Stimulated activated CD8-positive, alpha-beta memory T cell treated with anti-CD3 and anti-CD28 coated beads, Interleukin-7, amount 100 ng/mL, for 48 hours (primary cell): ENCODE measurements at places on chromosomes 16 and 17.

GRCh38 chr16:86927699-86928098 is 349.4 kb downstream of the FOXL1 start:
- no peak for DNase-seq

DNA sequence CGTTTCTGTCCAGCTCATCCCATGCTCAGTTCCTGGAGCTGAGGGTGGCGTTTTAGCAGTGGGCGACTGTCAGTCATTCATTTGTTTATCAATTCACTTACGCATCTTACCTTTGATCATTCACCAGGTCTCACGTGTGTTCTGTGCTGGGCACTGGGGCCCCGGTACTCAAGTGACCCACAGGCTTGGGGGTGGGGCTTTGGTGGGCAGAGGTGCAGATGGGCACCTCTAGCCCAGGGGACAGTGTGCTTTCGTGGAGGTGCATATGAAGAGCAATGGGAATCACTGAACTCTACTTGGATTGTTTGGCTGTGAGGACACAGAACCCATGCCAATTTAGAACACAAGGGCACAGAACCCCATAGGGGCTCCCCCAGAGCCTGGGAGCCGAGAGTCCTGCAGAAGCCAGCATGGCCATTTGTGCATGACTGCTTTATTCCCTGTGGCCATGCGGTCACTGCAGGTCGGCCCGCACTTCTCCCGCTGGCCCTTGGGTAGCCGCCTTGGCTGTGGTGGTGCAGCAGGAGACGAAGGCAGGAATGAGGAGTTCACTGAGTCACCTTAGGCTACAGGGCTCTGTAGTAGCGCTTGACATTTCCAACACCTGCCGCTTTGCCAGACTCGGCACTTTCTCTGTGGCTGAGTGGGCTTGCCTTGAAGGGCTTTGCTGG is 144.6 kb downstream of the SNX29 start:
- no peak for DNase-seq

- no peak for DNase-seq
These were observed 134.3 kb downstream of the HAPSTR1 start for GRCh38 chr16:9225527-9226316.

DNA sequence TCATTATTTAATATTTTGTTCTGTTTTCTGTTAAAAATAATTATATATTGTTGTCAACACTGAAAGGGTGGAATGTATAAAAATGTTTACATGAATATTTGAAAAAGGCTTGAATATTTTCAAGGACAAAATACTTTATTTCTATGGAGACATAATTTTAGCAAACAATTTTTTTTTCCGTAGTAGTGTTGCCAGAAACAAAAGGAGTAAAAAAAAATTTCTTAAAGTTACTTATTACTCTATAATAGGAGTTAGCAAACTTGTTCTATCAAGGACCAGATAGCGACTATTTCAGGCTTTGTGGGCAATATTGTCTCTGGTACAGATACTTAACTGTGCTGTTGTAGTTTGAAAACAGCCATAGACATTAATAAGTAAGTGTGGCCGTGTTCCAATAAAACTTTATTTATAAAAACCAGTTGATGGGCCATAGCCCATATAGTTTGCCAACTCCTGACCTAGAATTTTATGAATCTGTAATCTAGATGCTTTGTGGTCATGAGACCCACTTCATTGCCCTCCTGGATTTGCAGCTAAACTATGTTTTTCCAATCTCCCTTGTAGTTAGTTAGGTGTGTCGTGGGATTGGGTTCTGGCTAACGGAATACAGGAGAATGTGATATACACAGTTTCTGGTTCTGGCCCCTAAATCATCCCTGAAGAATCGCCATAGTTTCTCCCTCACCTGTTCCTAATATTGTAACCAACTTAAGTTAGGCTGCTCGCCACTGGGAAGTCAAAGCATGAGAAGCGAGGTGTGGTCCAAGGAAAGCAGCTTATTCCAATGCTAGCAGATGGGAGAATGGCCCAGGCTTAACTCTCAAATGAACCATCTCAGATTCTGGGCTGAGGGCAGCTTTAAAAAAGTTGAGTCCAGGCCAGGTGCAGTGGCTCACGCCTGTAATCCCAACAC is 153.6 kb downstream of the ABCA8 start:
- DNase-seq, result no peak

GRCh38 chr17:227078-227945 is 45.9 kb upstream of the DOC2B start:
- no peak for DNase-seq

GRCh38 chr16:21990381-21990944 is 10.5 kb downstream of the PDZD9 start:
- DNase-seq, result no peak

- DNase-seq, result no peak
These were observed 274.9 kb upstream of the CCL2 start for GRCh38 chr17:33980193-33980592.

GRCh38 chr16:27701381-27701780 is 151.4 kb downstream of the KATNIP start:
- DNase-seq, result no peak

DNA sequence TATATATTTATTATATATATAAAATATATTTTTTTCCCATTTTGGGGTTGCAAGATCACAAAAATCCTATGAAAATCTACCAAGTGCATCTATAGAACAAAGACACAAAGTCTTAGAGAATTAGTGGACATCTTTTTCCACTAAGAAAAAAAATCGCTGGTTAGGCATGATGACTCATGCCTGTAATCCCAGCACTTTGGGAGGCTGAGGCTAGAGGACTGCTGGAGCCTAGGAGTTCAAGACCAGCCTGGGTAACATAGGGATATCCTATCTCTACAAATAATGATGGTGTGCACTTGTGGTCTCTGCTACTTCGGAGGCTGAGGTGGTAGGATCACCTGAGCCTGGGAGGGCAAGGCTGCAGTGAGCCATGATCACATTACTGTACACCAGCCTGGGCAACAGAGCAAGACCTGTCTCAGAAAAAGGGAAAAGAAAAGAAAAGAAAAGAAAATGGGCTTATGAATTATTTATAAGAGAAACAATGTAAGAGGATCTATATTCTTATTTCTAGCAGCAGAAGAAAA is 185.1 kb upstream of the PSMD7 start:
- no peak for DNase-seq

GRCh38 chr17:63998721-63999679 is 849 bp downstream of the PRR29 start:
- DNase-seq, result no peak

GRCh38 chr17:50839591-50840310 is 4.4 kb downstream of the WFIKKN2 start:
- no peak for DNase-seq

GRCh38 chr16:53892155-53892554 is 188.2 kb downstream of the FTO start:
- no peak for DNase-seq

DNA sequence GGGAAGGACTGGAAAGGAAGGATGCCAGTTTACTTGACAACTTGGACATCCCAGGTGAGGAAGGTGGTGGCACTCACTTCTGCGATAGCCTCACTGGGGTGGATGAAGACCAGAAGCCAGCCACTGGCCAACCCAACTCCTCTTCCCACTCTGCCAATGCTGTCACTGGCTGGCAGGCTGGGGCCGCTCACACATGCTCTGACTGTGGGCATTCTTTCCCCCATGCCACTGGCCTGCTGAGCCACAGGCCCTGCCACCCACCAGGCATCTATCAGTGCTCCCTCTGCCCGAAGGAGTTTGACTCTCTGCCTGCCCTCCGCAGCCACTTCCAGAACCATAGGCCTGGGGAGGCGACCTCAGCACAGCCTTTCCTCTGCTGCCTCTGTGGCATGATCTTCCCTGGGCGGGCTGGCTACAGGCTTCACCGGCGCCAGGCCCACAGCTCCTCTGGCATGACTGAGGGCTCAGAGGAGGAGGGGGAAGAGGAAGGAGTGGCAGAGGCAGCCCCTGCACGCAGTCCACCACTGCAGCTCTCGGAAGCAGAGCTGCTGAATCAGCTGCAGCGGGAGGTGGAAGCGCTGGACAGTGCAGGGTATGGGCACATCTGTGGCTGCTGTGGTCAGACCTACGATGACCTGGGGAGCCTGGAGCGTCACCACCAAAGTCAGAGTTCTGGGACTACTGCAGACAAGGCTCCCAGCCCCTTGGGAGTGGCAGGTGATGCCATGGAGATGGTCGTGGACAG is 4.5 kb downstream of the ZNF646 start:
- no peak for DNase-seq

- DNase-seq, result no peak
These were observed 25.9 kb downstream of the NKD1 start for GRCh38 chr16:50573947-50574744.

- DNase-seq, result no peak
These were observed 35.0 kb downstream of the USP32 start for GRCh38 chr17:60356940-60357339.

GRCh38 chr16:685967-686366 is 1.8 kb upstream of the JMJD8 start:
- no peak for DNase-seq

GRCh38 chr16:1980770-1981087 is 540 bp downstream of the NOXO1 start:
- no peak for DNase-seq

GRCh38 chr17:41451154-41451728 is 10.5 kb upstream of the KRT38 start:
- no peak for DNase-seq

DNA sequence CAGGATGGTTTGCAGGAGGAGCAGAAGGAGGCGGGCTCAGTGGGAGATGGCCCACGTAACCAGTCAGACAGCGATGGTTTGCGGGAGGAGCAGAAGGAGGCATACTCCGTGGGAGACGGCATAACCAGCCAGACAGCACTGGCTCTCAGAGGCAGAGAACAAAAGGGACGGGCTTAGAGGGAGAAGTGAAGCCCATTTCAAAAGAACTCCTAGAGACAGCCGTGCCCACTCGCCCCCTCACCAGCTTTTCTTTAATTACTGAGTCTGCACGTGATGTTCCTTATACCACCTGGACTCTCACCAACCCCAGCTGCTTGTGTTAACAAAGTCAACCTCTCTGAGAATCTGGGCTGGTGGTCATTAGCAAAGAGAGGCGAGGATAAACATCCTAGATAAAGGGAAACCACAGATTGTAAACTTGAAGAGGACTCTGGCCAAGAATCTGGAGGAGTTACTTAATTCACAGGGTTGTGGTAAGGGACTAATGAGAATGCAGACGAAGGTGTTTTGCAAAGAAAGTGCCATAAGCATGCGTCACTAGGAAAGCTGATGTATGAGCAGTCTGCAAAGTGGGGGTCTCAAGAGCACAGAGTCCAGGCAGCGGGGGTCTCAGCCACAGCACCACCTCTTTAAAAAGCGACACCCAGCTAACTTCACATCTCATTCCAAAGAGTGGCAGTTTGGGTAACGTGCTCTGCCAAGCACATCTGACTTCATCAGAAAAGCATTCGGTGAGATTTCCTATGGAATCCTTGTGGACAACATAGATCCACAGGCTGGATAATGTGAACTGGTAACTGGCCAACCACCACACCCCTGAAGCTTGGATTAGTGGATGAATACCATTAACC is 51.7 kb downstream of the NXN start:
- no peak for DNase-seq

- no peak for DNase-seq
These were observed 244.0 kb downstream of the TMEM114 start for GRCh38 chr16:8346294-8346693.

GRCh38 chr17:149231-149630 is 11.9 kb downstream of the SCGB1C2 start:
- no peak for DNase-seq

- no peak for DNase-seq
These were observed 40.9 kb downstream of the TMEM235 start for GRCh38 chr17:78272181-78272913.

- DNase-seq, result no peak
These were observed 3.8 kb upstream of the CBFB start for GRCh38 chr16:67025210-67025550.

GRCh38 chr17:75558666-75559530 is 28.7 kb upstream of the MYO15B start:
- no peak for DNase-seq

GRCh38 chr16:12791340-12791739 is 12.3 kb downstream of the CPPED1 start:
- DNase-seq, result no peak

DNA sequence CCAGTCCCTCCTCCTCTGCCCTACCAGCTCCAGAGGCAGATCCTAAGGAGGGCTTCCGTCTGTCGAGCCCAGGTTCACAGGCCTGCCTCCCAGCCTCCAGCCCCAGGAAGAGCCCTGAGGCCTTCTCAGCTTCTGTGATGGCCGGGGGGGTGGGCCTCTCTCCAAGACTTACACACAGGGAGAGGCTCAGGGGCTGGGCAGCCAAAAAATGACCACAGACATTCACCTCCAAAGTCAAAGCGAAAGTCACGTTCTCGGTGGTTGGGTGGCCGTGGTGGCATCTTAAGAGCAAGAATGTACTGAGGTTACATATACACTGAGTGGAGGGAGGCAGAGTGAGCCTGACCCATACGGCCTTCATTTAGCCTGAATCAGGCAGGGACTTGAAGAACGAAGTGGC is 119.1 kb downstream of the CCDC182 start:
- no peak for DNase-seq

DNA sequence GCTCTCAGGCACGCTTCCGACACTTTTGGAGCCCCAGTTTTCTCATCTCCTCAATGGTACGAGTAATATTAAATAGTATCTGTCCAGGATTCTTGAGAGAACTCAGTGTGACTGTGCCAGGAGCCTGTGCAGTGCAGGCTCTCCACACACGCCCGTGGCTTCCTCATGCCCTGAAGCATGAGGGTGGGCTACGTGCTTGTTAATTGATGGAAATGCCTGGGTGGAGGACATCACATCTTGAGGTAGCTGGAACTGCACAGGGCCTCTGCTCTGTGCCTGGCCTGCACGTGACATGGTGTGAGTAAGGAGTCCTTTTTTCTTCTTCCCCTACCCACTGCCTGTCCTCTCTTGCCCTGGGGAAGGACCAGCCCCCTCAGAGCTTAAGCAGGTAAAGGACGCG is 43.1 kb upstream of the LHX1 start:
- DNase-seq, result no peak

GRCh38 chr16:7304279-7304678 is 28.4 kb upstream of the RBFOX1 start:
- DNase-seq, result no peak

GRCh38 chr16:87150681-87151280 is 166.4 kb downstream of the C16orf95 start:
- no peak for DNase-seq

GRCh38 chr16:65122724-65123395 is 997 bp upstream of the CDH11 start:
- DNase-seq, result no peak

- no peak for DNase-seq
These were observed 47.2 kb downstream of the GPRC5B start for GRCh38 chr16:19837331-19837980.

DNA sequence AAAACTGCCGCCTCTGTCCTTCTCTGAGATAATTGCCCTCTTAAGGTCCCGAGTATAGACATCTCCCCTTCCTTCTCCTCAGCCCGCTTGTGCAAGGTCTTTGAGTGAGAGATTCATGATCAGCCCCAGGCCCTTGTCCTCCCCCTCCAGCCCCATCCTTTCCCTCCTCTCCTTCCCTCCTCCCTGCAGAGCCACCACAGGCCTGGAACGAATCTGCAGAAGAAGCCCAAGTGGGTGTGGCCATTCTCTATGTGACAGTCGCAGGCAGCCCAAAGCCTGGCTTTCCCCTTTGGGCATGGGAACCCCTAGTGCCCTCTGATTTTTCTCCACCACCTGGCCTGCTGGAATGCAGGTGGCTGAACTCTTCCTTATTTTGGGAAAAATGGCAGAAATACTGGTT is 7.2 kb upstream of the NDRG4 start:
- no peak for DNase-seq

- no peak for DNase-seq
These were observed 208.9 kb downstream of the SHISA9 start for GRCh38 chr16:13110124-13110796.
